T-helper 2 cell treated with Interferon-gamma antibody and Interleukin-4, amounts not matched to agents 5 μg/mL and 100 μg/mL, for 36 hours (primary cell): ENCODE measurements at places on chromosomes 12 and 14.

DNA sequence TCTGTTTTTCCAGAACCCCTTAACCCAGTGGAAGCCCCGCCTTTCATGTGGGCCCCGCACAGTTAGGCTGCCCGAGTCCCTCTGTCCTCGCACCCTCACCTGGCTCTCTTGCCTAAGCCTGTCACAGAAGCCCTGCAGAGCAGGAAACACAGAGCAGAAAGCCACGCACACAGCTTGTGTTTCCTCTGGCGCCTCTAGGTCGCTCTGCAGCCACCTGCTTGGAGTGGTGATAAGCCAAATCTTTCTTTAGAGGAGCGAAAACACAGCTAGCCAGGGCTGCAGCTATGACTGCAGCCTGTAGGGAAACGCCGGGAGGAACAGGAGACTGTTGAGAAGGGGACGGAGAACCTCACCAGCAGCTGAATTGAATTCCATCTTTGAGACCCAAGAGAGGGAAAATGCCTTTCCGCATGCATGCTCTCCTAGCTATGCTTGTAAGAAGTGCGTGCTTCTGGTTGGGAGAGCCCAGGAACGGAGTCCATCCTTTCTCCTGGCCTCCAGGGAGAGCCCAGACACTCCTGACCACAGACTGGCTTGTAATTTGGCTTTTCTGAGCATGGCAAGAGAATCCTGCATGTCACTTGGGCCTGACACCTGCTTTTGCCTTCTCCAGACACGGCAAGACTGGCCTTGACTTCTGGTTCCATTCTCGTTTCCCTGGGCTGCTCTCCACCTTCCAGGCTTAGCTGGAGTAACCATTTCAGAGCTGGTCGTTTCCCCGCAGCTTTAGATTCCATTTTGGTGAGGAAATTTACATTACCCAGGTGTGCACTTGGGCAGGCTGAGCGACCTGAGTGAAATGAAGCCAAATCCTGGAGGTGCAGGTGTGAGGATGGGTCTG is 301.6 kb downstream of the CACNA1C start:
- DNase-seq = no peak

DNA sequence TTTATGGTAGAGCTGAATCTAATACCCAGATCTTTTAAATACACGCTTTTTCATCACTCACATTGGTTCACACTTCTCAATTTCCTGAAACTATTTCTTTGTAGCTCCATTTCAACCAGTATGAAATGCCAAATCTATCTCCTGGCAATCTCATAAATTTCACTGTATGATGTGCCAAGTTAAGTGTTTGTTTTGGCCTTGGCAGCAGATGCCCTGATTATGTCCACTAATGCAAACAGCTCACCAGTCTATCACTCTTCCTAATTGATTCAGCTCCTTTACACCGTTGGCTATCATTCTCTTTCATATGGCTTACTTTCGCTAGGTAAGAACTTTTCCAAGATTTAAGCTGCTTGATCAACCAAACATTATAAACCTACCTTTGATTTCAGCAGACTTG is 58.6 kb downstream of the ZFC3H1 start:
- no peak for DNase-seq

DNA sequence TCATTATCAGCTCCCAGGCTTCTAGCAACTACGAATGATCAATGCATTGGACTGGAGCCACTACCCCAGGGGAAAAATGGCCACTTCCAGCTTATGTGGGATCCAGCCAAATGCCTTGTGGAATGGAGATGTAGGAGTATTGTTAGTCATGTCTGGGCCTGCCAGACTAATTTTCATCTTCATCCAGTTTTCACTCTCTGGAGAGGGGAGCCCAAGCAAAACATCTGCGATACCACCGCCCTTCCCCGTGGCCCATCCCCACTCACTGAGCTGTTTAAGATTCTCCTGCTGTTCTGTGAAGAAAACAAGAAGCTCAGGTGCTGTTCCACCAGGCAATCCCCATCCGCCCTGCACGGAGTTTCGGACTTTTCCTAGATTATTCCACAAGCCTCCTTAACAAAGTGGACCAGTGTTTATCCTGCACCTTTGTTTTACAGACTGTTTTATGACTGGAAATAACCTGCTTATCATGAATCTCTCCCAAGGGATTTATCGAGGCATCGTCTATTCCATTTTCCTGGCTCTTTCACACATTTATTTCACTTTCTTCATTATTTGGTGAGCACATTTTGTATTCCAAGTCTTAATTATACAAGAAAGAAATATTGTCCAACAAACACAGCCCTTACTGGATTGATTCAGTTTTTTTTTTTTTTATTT is 35.5 kb upstream of the MAX start:
- no peak for DNase-seq

DNA sequence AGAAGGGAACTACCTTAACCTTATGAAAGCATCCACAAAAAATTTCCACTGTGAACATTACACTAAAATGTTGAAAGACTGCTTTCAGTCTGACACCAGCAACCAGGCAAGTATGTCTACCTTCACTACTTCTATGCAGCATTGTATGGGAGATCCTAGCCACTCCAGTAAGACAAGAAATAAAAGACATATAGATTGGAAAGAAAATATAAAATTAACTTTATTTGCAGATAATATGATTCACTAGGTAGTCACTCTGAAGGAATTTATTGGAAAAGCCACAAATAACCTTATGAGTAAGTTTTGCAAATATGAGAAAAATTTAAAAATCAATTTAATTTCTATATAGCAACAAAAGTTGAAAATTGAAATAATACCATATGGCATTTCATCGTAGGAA is 172.0 kb downstream of the RERGL start:
- no peak for DNase-seq

DNA sequence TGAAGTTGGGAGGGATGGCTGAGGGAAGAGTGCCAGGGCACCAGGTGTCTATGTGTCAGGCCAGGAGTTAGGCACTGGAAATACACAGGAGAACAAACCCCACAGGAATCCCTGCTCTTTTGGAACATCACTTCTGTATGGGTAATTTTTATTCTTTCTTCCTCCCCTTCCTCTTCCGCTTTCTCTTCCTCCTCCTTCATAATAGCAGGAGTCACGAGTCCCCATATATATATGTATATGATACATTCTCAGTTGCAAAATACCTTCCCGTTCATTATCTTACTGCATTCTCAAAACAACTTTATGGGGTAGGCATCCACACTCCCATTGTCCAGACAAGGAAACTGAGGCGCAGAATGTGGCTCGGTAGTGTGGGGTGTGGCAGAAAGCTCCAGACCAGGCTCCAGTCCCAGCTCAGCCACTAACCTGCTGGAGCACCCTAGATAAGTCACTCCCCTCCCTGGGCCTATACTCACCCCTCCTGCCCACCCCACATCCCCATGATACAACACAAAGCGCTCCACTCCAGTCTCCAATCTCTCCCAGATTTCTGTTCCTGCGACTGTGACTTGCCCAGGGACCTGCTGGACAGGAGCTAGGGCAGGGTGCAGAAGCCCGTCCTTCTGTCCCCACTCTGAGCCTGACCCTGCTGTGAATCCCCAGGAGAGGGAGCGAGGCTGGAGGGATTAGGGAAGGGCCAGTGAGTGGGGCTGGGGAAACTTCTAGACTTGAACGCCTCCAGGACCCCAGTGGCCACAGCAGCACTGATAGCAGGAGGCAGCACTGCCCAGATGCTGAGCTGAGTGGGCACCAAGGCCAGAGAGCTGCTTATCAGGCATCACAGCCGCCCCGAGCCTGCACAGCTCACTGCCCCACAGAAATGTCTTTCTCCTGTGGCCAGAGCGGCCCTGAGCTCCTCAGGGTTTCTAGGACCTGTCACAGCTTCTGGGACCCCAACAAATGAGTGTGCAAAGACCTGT is 1.4 kb upstream of the AQP2 start:
- no peak for DNase-seq
